ENCODE measurements at places on chromosomes 2 and 18.

- DNase-seq = no peak
Observed at GRCh38 chr2:207200136-207200535, 34.4 kb upstream of the KLF7 start.

GRCh38 chr2:161238560-161239325 lies 69.5 kb upstream of the PSMD14 start:
- peak; percentile 49 for DNase-seq

DNA sequence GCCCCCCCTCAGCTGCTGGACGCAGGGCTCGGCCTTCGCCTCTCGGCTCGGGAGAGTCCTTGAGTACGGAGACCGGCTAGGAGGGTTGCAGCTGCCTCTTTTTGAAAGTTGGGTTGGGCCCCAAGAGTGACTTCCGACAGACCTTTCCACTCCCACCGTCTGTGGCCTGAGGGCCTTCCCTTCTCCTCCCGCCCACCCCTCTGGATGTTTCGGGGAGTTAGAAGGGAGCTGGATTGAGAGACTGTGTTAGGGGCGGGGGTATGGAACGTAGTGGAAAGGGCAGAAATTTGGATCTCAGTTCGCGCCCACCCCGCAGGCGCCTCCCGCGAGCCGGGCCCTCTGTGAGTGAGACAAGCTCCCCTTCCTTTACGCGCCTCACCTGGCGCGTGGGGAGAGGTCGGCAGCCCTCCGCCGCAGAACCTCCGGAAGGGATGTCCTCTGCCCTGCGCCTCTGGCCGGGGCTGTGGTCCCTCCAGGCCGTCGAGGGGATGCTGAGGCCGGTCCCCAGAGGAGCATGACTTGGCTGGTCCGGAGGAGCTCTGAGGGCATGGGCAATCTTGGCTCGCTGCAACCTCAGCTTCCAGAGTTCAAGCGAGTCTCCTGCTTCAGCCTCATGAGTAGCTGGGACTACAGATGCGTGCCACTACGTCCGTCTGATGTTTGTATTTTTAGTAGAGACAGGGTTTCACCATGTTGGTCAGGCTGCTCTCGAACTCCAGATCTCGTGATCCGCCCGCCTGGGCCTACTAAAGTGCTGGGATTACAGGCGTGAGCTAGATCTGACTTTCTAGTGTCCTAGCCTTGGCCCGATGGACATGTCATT lies 15.9 kb downstream of the C2orf74 start:
- peak; percentile 25 for DNase-seq

DNA sequence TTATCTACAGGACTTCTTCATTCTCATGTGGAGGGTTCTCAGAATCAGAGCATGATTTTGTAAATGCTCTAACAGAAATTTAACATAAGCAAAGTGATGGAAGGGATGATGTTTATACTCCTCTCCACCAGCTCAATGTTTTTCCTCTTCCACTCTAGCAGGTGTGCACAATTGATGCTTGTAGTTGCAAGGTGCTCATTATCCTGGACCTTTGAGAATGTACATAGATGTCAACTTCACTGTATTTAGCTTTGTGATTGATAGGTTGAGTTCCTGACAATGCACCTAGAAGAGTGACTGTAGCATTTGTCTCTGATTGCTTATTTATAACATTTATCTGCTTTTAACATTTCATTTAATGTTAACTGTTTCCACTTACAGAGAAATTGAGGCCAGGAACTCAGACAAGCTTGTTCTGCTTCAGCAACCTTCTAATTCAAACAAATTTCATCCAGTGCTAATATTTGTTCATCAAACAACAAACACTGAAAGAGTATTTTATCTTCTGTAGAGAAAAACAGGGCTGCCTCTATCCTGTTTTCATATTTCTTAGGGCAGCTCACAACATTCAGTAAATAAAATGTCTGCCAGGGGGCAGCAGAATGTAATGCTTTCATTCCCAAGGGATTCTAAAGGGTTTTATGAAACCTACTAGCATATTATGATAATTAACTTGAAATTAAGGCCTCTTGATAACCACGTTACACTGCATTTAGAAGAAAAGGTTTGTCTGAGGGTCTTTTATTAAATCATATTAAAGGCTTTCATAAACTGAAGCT lies 127.9 kb upstream of the NOL4 start:
- no peak for DNase-seq

DNA sequence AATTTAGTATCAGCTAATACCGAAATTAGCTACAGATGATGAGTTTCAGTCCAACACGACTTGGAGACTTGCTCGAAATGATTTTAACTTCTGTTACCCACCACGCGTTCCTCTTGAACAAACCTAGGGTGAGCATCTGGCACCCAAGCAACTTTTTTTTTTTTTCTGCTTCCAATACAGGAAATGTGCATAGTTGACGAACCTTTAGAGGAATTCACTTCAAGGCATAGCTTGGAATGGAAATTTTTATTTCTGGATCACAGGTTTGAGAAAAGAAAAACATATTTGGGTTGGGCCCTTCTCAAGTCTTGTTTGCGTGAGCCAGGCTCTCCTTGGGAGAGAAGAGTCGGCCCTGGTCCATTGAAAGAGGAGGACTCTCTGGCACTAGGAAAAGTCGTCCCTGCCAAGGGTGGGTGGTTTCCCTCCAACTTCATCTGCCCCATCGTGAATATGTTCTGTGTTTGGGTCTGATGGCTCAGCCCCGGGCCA lies 37.4 kb upstream of the RPL31 start:
- DNase-seq = peak; percentile 56

DNA sequence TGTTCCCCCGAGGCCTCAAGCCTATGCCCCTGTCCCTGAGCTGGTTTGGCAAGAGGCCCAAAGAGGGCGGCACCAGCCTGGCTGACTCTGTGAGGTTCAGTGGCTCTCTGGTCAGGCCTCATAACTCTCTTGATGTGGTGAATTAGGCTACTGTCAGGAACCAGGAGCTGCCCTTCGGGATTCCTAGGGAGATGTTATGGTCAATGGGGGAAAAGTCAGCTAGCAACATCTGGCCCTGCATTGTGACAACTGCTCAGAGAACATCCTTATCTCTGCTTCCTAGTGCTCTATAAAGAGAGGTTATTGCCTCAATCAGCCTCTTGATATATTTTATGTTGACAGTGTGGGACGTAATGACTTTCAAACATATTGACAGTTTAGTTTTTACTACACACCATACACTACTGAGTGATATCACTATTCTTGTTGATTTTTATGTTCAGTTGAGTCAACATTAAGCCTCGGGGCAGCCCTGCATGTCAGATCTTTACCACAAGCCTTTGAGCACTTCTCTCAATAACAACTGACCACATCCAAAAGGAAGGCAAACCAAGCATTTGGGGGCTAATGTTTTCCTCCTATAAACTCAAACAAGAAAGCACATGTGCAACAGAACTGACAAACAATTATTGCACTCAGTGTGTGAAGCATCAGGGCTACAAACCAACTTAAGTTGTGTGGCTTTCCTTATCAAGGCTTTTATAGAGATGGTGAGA lies 448.3 kb upstream of the SLC14A2 start:
- peak; percentile 65 for DNase-seq

GRCh38 chr2:217638031-217638430 lies 364.8 kb downstream of the TNS1 start:
- DNase-seq = no peak

DNA sequence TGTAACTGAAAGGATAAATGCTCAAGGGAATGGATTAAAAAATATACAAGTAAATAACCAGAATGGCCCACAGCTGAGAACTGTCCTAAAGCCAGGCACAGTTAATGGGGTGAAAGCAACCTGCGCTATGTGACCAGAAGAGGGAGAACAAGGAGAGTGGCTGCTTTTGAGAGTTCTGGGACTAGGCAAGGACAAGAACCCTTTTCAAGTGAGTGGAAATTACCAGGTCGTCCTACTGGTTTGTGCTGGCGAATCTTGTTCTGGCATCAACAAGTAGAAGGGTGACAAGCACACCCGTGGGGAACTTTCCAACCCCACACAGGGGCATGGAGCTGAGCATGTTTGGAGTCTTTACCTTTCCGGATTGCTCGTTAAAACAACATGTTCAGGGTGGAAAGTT lies 82.8 kb downstream of the TMEM17 start:
- no peak for DNase-seq

DNA sequence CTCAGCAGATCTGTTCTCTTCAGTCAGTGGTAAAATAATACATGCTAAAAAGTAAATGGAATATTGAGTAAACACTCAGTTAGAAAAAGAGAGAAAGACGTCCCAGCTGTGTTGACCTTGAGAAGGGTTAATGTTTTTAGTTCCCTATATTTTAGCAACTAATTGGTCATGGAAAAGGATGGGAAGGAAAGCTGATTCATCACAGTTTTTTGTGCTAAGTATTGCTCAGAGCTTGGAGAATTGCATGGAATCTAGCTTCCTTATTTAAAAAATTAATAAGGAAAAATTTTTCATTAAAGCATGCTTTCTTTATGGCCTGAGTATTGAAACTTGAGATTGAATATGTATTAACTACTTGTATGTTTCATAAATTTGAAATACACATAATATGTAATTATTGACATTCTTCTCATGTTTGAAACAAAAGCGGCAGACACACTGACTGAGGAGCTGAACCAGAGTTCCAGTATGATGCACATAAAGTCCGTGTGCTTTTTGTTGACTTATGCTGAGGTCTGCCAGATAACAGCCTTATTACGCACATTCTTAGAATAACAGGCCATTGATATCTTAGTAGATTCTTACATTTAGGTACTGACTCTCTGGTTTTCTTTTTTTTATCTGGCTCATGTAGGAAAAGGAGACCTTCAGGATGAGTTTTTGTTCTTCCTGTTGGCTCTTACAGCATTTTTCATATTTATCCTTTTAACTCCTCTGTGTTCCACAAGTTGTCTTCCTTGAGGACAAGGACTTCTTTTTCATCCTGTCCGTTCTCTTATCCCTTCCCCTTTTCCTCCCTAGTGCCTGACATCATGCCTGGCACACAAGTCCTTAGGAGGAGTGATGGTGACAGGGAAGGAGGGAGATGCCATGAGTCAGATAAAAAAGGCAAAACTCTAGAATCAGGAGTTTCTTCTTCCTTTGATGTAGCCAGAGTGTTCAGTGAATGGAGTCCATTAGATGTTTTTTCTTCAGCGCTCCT lies 194.1 kb downstream of the PTPRM start:
- peak; percentile 28 for DNase-seq

DNA sequence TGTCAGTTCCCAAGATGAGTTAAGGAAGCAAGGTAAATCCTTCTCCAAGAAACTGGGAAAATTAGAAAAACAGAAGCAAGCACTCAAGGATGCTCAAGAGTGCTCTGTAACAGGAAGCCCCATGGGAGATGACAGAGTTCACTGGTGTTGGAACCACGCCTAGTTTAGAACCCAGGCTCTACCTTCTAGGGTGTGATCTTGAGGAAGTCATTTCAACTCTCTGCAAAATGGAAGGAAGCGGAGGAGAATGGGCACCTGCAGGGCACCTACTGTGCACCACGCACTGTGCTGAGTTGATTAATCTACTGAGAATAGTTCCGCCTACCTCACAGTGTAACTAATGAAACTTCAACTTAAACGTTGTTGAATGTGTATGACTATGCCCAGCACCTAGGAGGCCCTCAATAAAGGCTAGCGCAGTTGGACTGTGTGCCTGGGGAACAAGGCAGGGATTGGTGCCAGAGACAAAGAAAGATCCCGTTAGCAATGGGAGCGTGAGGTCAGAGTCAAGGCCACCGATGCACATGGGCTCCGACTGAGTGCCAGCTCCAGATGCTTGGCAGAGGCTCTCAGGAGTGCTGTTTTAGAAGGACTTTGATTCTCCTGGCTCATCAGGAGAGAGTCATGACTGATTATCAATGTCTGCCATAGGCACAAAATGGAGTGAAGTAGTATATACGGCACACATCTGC lies 93.7 kb downstream of the MAPK4 start:
- DNase-seq = no peak
